Stimulated activated CD4-positive, alpha-beta T cell treated with anti-CD3 and anti-CD28 coated beads, Interleukin-15, amount 100 ng/mL, for 24 hours (primary cell): ENCODE measurements at places on chromosomes 2 and 18.

DNA sequence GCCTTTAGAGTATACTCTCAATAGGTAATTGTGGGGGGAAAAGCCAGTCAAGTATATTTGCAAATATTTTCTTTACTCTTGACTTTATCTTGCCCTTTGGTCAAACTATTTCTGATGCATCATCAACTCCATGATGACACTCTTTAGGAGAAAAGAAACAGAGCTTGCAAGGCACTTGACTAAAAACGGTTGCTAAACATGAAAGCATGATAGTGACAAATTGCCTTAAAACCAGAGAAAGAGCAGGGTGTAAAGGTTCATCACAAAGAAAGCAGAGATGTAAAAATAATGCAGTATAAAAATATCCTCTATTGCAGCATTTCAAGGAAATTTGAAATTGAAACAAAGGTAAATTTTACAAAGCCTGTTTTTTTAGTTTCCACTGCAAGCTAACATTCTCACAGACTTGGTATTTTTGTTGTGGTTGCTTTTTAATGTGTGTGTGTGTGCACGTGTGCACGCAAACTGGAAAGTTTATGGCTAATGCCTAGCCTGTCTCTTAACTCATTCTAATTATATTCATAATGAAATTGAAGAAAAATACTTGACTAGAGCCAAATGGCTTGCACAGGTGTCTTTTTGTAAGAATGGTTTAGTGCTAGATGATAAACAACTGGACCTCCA is 503.6 kb downstream of the ARHGAP15 start:
- no peak for DNase-seq

DNA sequence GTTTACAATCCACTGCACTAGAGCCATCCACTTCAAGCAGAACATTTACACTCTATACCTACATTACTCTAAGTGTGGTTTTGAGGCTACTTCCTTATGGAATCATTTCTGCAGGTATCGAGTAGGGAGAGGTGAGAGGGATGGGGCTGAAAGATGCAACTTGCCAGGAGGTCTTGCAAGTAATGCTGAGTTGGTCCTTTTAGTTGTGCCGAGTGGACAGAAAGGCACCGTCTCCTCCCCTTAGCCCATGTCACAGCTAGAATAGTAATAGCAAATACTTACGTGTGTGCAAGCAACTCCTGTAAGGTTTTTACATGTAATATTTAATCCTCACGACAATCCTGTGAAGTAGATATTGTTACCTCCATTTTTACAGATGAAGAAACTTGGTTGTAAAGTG is 158.8 kb upstream of the TTC39C start:
- no peak for DNase-seq

DNA sequence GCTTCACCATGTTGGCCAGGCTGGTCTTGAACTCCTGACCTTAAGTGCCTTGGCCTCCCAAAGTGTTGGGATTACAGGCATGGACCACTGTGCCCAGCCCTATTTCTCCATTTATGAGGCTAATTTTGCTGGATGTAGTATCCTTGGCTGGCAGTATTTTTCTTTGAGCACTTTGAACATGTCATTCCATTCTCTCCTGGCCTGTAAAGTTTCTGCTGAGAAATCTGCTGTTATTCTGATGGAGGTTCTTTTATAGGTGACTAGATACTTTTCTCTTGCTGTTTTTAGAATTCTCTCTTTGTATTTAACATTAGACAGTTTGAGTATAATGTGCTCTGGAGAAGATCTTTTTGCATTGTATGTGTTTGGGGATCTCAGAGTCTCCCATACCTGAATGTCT is 9.1 kb downstream of the RFTN2 start:
- DNase-seq: no peak

GRCh38 chr2:201413143-201413542 is 38.1 kb downstream of the TRAK2 start:
- DNase-seq: no peak

- DNase-seq: no peak
These were observed 246.0 kb downstream of the TDRD15 start for GRCh38 chr2:21369787-21370186.

DNA sequence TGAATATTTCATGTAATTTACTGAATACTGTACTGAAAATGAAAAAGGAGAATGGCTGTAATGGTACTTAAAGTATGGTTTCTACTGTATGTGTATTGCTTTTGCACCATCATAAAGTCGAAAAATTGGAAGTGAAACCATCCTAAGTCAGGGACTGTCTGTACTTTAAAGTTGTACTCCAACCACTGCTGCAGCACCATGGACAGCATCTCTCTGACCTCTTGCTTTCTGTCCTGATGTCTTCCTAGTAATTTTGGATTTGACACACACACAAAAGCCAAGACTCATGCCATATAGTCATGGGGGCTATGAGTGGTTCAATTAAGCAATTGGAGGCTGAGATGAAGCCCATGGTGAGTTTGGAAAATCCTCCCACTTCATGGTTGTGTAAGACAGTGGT is 256.3 kb upstream of the PKDCC start:
- DNase-seq: peak; percentile 3

- no peak for DNase-seq
These were observed 109.1 kb downstream of the RIF1 start for GRCh38 chr2:151518802-151519201.

GRCh38 chr2:200405599-200406298 is 99.3 kb downstream of the SPATS2L start:
- no peak for DNase-seq

DNA sequence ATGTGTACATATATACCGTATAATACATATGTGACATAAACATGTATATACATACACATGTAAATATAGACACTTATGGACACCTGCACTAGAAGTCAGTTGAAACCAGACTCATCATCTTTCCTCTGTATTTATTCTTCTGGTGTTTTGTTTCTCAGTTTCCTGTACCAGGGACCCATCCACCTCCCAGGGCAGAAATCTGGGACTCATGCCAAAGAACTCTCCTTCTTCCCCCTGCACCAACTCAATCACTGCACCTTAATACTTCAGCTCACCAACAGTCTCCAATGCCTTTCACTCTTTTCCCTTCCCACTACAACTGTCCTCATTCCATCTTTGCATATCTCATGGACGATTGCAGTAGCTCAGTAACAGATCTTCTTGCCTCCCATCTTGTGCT is 428.0 kb downstream of the FBXO15 start:
- no peak for DNase-seq

- no peak for DNase-seq
These were observed 58.0 kb downstream of the CDCA7 start for GRCh38 chr2:173412628-173413027.

DNA sequence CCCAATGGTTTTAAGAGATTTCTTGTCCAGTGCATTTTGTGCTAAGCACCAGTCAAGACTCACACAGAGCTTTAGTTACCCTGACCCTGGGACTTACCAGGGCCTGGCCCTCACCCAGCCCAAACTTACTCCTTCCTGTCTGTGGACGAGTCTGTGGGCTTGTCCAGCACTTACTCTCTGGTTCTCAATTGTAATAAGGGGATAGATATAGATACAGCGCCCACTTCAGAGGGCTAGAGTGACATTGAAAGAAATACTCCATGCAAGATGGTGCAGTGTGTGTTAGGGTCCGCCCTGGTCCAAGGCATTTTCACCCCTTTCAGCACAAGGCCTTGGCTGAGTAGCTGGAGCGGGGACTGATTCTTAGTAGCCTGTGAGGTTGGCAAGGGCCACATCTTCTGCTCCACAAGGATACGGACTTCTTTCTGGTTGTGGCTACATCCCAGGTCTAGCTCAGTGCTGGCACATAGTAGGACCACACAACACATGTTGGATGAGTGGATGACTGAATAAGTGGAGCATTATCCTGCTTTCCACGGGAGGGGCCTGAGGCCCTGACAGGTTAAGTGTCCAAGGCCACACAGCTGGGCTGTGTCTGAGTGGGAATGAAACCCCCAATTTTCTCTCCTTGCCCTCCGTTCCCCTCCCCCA is 3.8 kb upstream of the ARID5A start:
- no peak for DNase-seq

DNA sequence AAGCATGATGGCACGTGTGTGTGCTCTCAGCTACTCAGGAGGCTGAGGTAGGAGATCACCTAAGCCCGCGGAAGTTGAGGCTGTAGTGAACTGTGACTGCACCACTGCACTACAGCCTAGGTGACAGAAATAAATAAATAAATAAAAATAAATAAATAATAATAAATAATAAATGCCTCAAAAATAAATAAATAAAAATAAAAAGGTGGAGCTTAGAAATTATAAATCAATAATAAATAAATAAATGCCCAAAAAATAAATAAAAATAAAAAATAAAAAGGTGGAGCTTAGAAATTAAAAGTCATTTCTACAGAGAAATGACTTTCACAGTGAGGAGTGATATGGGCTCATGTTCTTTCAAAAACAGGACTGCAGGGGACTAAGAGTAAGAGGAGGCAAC is 6.0 kb upstream of the MALL start:
- no peak for DNase-seq

GRCh38 chr18:44320619-44321460 is 359.8 kb upstream of the SETBP1 start:
- DNase-seq: no peak

GRCh38 chr18:36298126-36298741 is 721 bp downstream of the FHOD3 start:
- DNase-seq: peak; percentile 20

DNA sequence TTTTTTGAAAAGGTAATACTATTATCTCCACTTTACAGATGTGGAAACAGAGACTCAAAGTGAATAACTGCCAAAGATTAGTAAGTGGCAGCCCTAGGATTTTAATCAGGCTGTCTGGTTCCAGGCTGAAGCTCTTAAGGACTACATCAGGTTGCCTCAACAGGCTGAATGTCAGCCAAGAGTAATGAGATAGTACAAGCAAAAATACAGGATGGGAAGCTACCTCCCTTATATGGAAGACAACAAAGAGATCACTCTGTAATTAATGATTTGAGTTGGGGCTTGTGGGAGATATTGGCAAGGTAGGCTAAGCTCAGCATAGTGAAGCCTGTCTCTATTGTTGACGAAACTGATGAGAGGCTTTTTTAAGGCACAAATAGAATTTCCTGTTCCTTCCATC is 323.1 kb downstream of the KCNJ3 start:
- DNase-seq: no peak

DNA sequence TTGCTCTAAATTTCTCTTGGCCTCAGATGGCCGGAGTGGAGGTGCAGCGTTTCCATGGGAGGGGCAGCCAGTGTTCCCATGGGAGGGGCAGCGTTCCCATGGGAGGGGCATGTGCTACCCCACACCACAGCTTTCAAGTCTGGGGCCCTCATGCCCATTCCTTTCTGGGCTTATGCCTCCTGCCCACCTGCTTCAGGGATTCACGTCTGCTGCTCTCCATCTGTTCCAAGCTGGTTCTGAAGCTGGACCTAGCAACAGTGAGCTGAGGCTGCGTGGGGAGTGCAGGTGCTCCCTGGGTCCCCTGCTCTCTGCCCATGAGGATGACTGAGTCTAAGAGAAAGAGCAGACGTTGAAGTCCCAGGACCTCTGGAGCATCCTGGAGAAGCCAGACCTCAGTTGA is 243.1 kb upstream of the PXDN start:
- no peak for DNase-seq

- DNase-seq: no peak
These were observed 26.1 kb upstream of the C1D start for GRCh38 chr2:68088940-68089339.

GRCh38 chr2:1771626-1772280 is 27.4 kb upstream of the PXDN start:
- DNase-seq: no peak

DNA sequence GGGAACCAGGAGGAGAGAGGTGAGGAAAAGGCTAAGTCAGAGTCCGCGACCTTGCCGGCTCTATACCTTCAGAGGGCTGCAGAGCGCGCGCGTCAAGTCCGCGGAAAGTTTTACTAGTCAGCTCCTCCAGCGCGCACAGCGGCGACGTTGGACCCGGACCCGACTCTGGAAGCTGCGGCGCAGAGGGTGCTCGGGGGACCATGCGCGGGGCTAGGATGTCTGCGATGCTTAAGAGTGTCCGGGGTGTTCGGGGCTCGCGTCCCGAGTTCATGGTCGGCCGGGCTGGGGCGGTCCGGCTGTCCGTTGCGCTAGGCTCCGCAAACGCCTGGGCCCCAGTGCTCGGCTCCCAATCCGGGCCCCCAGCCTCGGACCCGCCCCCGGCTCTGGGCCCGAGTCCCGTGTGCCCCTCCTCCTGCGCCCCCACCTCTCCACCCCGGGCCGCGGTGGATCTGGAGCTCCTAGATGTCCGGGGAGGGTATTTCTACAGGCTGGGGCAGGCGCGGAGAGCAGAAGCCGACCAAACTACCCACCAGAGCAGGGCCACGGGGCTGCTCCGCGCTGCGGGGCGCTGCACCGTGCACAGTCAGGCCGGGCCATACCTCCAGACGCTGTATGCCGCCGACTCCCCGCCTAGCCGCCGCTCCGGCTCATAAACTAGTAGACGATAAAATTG is at the start of gene LBX2:
LBX2 (minus strand) TSS at position 337 of the 673 bp plus-strand sequence; CDS start at position 271, 66 bp downstream.
- peak; percentile 68 for DNase-seq

DNA sequence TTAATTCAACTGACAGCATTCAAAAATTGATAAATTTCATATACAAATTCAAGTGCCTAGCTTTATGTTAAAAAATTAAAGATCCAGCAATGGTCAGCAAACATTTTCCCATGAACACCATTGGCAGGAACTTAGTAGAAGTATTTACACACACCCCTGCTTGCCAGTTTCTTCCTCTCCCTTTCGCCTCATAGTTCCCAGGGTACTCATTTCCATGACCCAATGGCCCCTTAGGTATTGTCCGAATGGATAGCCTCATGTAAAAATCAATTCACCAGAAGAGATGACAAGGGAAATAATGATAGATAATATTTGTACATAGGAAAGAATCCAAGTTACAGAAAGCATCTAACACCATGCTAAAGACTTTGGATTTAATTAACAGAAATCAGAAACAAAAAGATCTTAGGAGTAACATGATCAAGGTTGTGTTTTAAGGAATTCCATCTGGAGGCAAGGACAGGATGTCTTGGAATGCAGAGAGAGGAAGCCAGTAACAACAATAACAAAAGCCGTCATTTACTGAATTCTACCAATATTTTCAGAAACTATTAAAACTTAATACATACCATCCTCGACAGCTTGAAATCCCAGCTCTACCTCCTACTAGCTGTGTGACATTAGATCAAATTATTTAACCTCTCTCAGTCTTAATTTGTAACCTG is 423.0 kb downstream of the IRS1 start:
- no peak for DNase-seq

- no peak for DNase-seq
These were observed 26.0 kb upstream of the SP3 start for GRCh38 chr2:173990970-173991819.

GRCh38 chr2:7672027-7672684 is 754.9 kb downstream of the RNF144A start:
- peak; percentile 74 for DNase-seq

DNA sequence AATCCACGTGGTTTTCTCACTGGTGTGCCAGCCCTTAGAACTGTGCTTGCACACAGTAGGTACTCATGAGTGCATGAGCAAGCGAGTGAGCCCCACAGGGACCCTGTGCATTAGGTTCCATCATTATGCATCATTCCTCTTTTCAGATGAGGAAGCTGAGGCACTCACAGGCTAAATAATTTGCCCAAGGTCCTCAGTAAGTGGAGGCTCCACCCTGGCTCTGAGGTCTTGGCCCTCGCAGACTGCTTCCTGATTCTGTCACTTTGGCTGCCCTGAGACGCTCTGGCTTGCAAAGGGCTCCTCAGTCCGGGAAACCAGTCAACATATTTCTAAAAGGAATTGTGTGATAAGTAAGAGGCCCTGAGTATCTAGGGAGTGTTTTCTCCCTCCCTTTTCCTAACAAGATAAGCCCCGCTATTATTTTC is 71.7 kb downstream of the IL1R2 start:
- no peak for DNase-seq

- DNase-seq: no peak
These were observed 56.7 kb upstream of the EPB41L3 start for GRCh38 chr18:5600378-5601071.
